ENCODE measurements at places on chromosomes 7 and 10.

DNA sequence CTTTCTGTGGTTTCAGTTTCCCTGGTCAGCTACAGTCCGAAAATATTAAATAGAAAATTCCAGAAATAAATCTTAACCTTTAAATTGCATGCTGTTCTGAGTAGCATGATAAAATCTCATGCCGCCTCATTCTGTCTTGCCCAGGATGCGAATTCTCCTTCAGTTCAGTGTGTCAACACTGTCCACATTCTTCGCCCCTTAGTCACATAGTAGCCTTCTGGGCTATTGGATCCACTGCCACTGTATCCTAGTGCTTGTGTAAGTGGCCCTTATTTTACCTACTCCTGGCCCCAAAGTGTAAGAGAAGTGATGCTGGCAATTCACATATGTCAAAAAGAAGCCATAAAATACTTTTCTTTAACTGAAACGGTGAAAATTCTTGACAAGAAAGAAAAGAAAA lies 129.6 kb downstream of the ZWINT start:
- DNase-seq: no peak

GRCh38 chr10:76133597-76134255 lies 702.3 kb downstream of the LRMDA start:
- no peak for DNase-seq

DNA sequence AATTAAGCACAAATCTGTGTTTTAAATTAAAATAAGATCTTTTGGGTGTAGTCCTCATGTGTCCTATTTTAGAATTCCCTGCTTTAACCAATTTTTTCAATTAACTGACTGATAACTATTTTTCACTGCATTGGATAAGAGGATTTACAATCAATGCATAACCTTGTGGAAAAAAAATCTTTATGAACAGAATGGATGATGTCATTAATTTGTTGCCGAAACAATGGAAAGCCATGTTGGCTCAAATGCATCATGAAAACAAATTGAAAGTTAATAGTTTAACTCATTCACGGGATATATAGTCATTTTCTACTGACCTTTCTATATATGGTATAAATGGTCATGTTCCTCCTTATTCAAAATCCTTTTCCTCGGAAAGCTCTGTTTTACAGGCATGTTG lies 82.3 kb downstream of the PRLHR start:
- no peak for DNase-seq

- no peak for DNase-seq
These were observed 135.0 kb downstream of the GRK5 start for GRCh38 chr10:119342335-119342734.

DNA sequence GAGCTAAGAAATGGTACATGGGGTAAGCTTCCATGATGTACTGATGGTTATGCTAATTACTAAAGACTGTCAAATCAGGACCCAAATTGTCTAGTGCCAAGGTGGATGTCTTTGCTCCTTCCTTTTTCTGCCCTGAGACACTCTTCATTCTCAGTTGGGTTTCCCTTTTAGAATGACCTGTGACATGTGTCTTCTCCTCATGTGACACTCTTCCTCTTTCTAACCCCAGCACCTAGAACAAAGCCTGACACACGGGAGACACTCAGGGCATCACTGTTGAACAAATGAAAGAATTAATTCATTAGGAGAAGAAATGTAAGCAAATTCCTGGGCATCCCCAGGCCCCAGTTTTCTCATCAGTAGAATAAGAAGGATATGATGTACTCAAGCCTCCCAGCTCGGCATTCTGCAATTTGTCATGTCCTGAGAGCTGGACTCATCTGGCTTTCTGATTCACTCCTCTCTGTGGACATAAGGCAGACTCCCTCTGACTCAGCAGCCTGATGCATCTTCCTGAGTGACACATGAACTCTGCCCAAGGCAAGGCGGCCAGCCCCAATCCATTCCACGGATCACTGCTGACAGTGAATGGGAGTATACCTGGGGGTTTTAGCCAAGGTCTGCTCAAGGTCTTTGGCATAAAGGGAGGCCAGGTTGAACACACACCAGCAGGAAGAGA lies 473.8 kb downstream of the KCNMA1 start:
- DNase-seq: no peak

- DNase-seq: no peak
These were observed 48.4 kb upstream of the CRTAC1 start for GRCh38 chr10:98078774-98079173.

- no peak for DNase-seq
These were observed 148.1 kb upstream of the CELF2 start for GRCh38 chr10:10869592-10869991.

DNA sequence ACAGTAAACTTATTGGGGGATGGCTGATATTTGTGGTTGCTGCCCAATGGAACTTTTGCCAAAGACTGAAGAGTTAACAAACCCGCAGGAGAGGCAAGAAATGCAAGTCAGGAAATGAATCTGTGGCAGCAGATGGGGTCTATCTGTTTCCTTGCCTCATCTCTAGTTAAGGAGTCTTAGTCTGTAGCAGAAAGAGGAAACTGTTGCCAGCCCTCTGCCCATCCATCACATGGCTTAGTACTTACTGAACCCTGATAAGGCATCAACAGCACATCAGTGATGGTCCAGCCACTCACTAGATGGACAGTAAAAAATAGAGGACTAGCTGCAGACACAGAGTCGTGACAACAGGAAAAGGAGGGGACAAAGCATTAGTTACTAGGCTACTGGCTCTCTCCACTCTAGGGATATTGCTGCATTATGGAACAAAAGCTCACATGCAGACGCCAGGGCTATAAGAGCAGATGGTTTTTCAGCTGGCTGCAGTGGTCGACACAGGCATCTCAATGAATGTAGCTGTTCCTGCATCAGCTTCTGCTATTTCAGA lies 614.7 kb downstream of the PARD3 start:
- DNase-seq: no peak

DNA sequence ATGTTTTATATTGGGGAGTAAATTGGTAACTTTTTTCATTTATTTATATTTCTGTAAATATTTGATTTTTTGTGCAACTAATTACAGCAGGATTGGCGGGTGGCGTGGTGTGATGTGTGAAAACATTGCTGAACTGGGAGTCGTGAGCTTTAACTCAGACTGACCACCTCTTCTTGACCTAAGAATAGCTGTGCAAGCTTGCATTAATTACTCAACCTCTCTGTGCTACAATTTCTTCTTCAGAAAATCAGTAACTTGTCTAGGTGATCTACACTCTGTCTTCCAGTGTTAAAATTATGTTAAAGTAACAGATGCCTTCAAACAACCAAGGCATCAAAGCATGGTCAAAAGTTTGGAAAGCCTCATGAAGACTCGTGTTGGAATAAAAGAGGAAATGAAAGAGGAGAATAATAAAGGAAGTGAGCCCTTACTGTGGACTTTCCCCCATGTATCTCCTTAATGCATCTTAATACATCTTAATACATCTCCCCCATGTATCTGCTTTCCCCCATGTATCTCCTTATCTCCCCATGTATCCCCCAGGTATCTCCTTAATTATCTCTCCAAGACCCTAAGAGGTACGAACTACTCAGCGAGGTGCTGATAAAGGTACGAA lies 71.2 kb downstream of the SVIL start:
- no peak for DNase-seq

DNA sequence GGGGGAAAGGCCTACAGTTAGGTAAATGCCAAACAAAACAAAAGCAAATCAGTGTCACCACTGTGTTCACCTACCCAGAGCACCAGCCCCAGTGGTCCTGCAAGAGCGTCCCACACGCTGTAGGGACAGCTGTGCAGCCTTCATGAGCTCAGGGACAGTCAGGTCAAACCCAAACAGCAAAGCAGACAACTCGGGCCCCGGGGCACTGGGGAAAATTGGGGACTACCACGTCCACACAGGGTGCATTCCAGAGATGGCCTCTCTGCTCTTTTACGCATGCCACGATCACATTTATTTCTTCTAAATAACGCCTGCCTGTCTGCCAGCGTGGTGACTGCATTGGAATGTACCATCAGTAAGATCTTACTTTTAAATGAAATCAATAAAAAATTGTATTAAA lies 21.7 kb downstream of the EBF3 start:
- DNase-seq: no peak

All from cerebellar cortex (tissue), 1 donor.